Left cardiac atrium (tissue), 4 donors: ENCODE measurements at places on chromosomes 16 and 17.
A peak's percentile ranks its signal among the peaks of the same experiment; 100 is the strongest.

DNA sequence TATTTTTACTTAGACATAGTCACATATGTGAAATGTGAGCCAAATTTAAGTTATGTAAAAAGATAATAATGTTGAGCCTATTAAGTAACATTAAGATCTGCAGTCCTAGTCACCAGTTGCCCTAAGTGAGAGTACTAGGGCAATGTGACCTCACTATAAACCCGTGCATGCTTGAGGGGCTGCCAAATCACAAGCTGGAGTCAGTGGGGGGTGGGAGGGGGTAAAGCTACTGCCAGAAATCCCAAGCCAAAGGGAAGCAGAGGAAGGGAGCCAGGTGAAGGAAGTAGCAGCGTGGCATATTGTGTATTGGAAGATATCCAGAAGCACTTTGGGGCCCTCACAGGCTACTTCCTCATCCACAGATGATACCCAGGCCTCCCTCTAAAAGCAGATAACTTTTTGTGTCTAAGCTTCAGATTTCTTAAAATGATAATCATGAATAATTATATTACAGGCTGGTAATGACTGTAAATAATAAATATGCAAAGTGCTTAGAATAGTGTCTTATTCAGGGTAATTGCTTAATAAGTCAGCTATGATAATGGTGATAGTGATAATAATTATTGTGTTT lies 134.1 kb downstream of the CA10 start:
- no peak for DNase-seq

- DNase-seq: no peak
Observed at GRCh38 chr17:79437081-79437480, 173.8 kb downstream of the RBFOX3 start.

DNA sequence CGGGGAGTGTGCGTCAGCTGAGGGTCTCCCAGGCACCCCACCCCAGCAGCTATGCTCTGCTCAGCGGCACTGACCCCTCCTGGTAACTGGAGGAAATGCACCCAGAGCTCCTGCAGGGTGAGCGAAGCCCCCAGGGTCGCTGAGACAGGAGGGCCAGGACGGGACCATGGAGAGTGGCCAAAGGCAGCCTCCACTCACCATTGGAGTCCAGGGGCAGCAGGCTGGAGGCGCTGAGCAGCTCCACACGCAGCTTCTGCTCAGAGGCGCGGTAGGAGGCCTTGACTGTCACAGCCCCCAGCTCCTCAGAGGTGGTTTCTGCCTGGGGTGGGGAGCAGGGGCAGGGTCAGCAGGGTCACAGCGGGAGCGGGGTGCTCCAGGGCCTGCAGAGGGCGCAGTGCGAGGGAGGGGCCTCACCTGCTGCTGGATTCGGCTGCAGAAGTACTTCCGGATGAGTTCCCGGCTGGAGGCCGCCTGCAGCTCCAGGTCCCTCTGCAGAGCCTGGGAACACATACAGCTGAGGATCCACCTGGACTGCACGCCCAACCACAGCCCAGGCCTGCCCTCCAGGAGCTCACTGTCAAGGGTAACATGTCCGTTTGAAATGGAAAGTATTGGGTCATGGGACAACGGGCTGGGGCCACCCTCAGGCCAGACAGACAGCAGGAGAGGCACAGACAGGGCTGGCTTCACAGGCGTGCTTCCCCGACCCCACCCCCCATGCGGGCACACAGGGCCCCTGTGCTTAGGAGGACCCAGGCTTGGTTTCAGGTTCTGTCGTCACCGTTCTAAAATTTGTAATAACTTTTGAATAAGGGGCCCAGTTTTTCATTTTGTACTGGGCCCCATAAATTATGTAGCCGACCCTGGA lies 13.8 kb downstream of the UNC13D start:
- DNase-seq: peak; percentile 39

- DNase-seq: no peak
Observed at GRCh38 chr17:39946551-39947330, 16.1 kb upstream of the GSDMA start.

DNA sequence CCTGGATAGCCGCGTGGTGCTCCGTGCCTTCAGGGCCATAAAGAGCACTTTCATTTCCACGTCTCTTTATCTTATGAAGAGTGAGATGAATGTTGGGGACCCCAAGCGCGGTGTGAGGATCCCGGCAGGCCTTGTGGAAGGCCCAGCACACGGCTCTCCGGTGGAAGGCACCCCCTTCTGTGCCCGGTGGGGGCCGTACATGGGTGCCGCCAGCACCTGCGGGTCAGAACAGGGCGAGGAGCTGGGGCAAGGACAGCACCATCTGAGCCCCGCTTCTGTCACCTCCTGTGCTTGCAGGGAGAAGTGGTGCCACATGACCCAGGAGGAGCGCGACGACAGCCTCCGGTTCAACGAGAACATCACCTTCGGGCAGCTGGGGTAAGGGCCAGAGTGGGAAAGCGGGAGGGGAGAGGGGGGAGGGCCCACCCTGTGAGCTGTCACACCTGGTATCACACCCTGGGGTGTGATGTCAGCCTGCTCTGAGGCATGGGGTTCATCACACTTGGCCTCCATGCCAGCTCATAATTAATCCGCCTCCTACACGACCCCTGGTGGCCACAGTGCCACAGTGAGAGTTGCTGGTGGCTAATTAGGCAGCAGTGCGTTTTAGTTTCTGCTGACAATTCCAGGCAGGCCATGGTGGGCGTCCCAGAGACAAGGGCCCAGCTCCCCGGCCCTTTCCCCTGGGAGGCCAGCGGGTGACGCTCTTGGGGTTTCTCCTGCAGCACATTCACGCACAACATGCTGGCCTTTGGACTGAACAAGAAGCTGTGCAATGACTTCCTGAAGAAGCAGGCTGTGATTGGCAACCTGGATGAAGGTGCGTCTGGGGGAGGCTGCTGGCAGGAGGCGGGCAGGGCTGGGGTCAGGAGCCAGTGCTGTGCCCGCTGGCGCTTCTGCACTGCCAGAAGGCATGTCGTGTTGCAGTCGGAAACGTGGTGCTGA lies 25.7 kb downstream of the CIBAR2 start:
- peak; percentile 85 for DNase-seq

- DNase-seq: no peak
Observed at GRCh38 chr17:1559047-1560043, 3.2 kb downstream of the PITPNA start.

GRCh38 chr16:11520442-11520841 lies 66.3 kb downstream of the LITAF start:
- no peak for DNase-seq

GRCh38 chr17:14582996-14583395 lies 282.1 kb downstream of the HS3ST3B1 start:
- no peak for DNase-seq
